Naive B cell (primary cell): ENCODE measurements at places on chromosomes 11 and 22. TPM values are rescaled to one million over a fixed set of nuclear protein-coding genes. Genes with fewer than 3 reads are reported as not detected.

DNA sequence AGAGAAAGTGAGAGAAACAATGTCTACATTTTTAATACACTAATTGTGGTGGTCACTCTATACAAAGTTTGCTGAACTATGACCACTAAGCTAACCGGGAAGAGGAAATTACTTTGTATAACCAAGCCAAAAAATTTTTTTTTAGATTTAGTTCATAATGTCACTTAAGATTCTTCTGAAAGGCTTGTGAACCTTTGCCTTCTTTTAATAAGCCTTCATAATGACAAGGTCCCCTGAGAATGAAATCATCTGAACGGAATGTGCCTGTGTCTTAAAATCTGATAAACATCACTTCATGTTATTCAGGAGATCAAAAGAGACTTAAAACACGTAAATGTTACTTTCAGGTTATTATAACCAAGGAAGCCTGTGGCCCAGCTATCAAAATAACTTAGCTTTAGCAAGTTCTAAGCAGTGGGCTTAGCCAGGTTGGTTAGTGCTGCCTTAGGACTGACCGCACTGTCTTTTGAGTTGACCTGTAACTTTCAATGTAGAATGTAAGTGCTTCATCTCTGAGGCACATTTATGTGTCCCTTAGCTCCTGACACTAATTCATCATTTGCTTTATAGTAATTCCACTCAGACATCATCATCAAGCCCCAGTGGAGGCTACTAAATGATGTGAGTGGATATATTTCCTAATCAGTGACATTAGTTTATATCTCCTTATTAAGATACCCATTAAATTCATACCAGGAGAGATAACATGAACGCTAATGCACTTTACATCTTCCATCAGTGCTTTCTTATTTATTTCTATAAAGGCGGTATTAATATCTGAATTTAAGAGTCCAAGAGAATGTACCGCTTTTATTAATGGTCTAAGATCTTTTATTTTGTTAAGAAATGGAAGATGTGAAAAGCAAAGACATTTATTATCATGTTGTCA lies 122.5 kb downstream of the WNT11 start:
- no peak overlapping the region for H3K4me3 ChIP-seq
- no peaks in the 10 kb centered on the region for H3K27me3 ChIP-seq
- peaks cover 21% of the 10 kb centered on the region for H3K36me3 ChIP-seq
- H3K27ac ChIP-seq = no peak overlapping the region

DNA sequence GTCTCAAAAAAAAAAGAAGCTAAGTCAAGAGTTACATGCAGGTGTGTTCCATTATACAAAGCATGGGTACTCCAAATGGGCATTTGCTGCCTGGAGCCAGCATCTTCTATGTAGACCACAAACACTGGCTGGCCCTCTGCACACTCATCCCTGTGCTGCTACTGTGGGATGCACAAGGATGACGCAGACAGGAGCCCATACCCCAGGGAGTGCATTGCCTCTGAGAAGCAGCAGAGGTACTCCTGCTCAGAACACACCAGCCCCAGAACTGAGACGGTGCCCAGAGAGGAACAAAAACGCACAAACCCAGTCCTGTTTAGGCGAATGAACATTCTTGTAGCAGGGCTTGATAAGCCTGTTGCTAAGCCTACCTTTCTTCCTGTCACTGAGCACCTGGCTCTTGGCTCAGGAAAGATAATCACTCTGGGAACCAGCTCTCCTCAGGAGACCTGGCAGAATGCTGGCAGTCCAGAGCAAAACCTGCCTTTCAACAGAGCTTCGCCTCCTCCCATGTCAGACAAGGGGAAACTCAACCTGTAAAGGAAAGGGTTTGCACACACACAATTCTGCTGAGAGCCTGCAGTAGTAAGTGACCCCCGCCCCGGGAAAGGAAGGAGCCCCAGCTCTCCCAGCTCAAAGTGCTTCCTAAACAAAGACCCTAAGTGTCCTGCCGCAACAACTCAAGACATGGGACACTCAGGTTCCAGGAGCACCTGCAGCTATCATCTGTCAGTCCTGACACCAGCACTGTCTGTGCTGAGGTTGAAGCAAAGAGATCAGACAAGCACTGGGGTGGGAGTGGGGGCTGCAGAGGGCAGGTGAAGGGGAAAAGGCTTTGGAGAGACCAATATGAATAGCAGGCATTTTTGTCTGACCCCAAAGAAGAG lies 145.7 kb downstream of the TENM4 start:
- no peak for DNase-seq
- H3K4me1 ChIP-seq = no peaks in the 10 kb centered on the region
- H3K27ac ChIP-seq = no peak overlapping the region
- H3K27me3 ChIP-seq = no peaks in the 10 kb centered on the region

GRCh38 chr22:19424186-19424500 lies 7.4 kb downstream of the HIRA start:
- no peaks in the 10 kb centered on the region for H3K36me3 ChIP-seq
- H3K27me3 ChIP-seq = no peaks in the 10 kb centered on the region
- H3K4me1 ChIP-seq = peaks cover 58% of the 10 kb centered on the region
- H3K4me3 ChIP-seq = no peak overlapping the region

DNA sequence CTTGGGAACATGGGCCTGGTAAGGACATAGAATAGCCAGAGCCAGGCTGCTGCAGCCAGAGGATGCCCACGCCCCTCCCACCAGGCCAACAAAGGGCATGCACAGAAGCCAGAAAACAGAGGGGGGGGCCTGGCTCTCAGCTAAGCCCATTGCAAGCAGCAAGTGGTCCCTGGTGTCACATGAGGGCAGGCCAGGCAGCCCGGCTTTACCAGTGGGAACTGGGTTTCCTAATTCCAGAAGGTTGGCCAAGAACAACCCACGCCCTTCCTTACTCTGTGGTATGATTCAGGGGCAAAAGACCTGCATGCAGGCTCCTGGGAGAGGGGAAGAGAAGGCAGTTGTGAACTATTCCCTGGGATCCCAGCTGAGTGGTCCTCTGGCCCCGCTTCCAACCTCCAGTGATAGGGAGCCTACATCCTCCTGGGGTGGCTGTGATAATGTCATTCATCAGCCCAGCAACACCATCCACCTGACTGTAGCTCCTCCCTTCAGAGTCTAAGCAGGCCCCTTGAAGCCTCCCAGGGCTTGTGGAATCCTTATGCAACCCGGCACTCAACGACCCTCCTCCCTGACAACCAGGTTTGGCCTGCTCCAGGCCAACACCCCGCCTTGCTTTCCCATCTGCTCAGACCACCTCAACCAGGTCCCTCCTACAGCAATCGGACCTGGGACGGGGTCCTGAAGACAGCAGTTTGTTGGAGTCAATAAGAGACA lies 62.1 kb upstream of the LMO1 start:
- H3K27me3 ChIP-seq = peaks cover 20% of the 10 kb centered on the region
- H3K4me3 ChIP-seq = no peak overlapping the region
- H3K36me3 ChIP-seq = no peaks in the 10 kb centered on the region
- peaks cover 5% of the 10 kb centered on the region for H3K4me1 ChIP-seq
- no peak overlapping the region for H3K27ac ChIP-seq

- no peak overlapping the region for H3K4me3 ChIP-seq
- peaks cover 5% of the 10 kb centered on the region for H3K36me3 ChIP-seq
- H3K27ac ChIP-seq = no peak overlapping the region
Observed at GRCh38 chr22:37186997-37187522, 987 bp downstream of the C1QTNF6 start.

DNA sequence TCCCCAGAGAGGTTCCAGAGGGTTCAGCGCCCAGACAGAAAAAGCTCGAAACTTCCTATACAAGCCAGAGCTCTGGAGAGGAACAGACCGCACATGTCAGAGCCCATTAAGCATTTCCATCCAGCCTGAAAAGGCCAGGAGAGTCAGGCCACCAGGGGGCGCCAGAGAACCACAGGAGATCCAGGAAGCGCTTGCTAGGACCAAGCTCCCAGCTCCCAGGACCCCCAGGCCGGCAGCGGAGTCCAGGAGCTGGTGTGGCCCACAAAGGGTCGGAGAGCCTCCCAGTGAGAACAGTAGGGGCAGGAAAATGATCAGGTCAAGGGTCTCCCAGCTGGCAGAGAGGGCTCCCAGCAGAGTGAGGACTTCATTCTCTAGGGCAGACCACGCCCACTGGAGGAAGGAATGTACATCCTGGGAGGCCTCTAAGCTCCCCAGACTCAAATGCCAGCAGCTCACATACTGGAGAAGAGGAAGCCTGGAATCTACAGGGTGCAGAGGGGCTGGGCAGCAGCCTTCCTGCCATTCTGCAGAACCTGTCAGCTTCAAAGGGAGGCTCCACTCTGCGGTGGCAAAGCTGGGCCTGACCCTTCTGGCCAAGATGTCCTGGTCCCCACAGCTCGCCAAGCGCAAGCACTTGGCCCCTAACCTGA lies 2.1 kb upstream of the MEI1 start:
- peak; percentile 85 for DNase-seq
- H3K27ac ChIP-seq = no peak overlapping the region
- no peaks in the 10 kb centered on the region for H3K27me3 ChIP-seq
- no peaks in the 10 kb centered on the region for H3K36me3 ChIP-seq
- peak overlapping the region; percentile 83 for H3K4me3 ChIP-seq

DNA sequence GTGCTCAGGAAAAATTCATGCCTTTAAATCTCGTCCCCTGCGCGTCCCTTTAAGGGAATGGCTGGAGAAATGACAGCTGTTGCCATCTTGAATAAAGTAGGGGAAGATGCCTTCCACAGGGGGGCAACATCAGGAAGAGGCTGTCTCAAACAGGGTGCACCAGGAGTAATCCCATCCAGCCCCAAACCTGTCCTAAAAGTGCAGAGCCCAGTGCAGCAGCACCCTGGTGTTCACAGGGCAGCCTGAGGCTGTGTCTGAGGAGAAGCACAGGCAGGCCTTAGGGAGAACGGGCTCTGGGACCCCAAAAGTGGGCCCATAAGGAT lies 10.8 kb upstream of the C11orf96 start:
- no peak for DNase-seq
- H3K27me3 ChIP-seq = no peaks in the 10 kb centered on the region
- no peaks in the 10 kb centered on the region for H3K36me3 ChIP-seq
- no peak overlapping the region for H3K27ac ChIP-seq
- H3K4me3 ChIP-seq = no peak overlapping the region
- H3K4me1 ChIP-seq = no peaks in the 10 kb centered on the region

- peaks cover 4% of the 10 kb centered on the region for H3K4me1 ChIP-seq
- peaks cover 9% of the 10 kb centered on the region for H3K27me3 ChIP-seq
- H3K27ac ChIP-seq = no peak overlapping the region
- no peak for DNase-seq
- H3K4me3 ChIP-seq = no peak overlapping the region
- no peaks in the 10 kb centered on the region for H3K36me3 ChIP-seq
Observed at GRCh38 chr11:119618208-119618909, 110.6 kb downstream of the NECTIN1 start.

- H3K4me3 ChIP-seq = peak overlapping the region; percentile 76
- peak overlapping the region; percentile 95 for H3K27ac ChIP-seq
- H3K4me1 ChIP-seq = peaks cover 41% of the 10 kb centered on the region
- DNase-seq = peak; percentile 34
Observed at GRCh38 chr11:78350646-78351165, 66.9 kb downstream of the GAB2 start.

GRCh38 chr22:36465232-36466021 lies 16.0 kb downstream of the TXN2 start:
- no peaks in the 10 kb centered on the region for H3K36me3 ChIP-seq
- peaks cover 6% of the 10 kb centered on the region for H3K4me1 ChIP-seq
- no peak overlapping the region for H3K27ac ChIP-seq
- H3K4me3 ChIP-seq = no peak overlapping the region

GRCh38 chr11:83540112-83540675 lies 254.0 kb upstream of the CCDC90B start:
- H3K27ac ChIP-seq = no peak overlapping the region
- DNase-seq = no peak
- no peaks in the 10 kb centered on the region for H3K4me1 ChIP-seq
- H3K4me3 ChIP-seq = no peak overlapping the region
- no peaks in the 10 kb centered on the region for H3K36me3 ChIP-seq
- peaks cover 58% of the 10 kb centered on the region for H3K27me3 ChIP-seq

- no peak overlapping the region for H3K27ac ChIP-seq
- no peak for DNase-seq
- no peaks in the 10 kb centered on the region for H3K4me1 ChIP-seq
- no peaks in the 10 kb centered on the region for H3K36me3 ChIP-seq
- peaks cover 20% of the 10 kb centered on the region for H3K27me3 ChIP-seq
Observed at GRCh38 chr22:23369054-23369685, 188.9 kb downstream of the BCR start.

DNA sequence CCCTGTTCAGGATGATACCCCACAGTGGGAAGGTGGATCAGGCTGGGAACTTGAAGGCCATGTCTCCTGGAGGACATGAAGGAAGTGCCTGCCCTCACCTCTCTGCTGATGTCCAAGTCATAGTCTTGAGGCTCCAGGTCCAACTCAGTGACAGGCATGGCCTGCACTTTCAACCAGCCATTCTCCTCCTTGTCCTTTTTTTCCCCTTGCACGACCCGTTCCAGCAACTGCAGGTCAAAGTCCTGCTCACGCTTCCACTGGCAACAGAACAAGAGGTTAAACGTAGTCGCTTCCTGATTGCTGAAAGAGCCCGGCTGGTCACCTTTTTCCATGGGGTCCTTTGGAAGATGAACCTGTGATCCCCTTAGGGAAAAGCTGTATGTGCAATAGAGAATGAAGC lies 47.7 kb downstream of the C11orf58 start:
- no peaks in the 10 kb centered on the region for H3K4me1 ChIP-seq
- no peak overlapping the region for H3K4me3 ChIP-seq
- no peaks in the 10 kb centered on the region for H3K36me3 ChIP-seq
- H3K27ac ChIP-seq = no peak overlapping the region
- no peaks in the 10 kb centered on the region for H3K27me3 ChIP-seq

DNA sequence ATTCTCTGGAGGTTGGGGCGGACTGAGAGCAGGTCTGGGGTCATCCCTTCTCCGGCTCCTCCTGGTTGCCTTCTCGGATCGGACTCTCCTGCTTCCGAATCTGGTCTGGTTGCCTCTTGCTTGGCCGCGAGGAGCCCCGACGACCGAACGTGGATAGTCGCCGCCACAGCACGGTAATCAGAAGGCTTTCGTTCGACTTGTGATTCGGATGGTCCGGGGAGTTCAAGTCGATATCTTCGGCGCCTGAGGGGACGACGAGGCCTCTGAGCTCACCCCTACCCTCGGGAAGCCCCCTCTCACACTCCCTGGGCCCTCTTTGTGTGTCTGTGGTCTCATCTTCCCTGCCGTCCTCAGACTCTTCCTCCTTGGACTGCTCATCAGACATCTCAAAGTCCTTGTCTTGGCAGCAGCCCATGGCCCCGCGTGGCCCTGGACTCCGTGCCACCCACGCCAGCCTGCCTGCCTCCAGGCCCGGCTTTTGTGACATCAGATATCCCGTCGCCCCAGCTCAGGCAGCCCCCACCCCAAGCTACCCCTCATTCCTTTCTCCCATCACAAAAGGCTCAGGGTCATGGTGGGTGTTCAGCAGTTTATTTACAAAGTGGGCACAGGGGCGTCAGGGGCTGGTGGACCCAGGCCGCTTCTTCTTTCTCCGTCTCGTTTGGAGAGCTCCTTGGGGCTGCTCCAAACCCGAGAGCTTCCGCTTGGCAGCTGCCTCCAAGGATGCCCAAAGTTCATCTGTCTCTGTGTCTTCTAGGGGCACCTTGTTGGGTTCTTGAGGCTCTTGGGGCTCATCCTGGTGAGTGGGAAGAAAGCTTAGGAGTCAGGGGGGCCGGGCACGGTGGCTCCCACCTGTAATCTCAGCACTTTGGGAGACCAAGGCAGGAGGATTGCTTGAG lies at the start of gene TEX54:
Gene TEX54, minus strand, starts transcription at position 506 of the 899 bp plus-strand sequence.
- no peaks in the 10 kb centered on the region for H3K27me3 ChIP-seq
- no peak for DNase-seq
- peak within 1 kb of the TSS; percentile 99 for H3K27ac ChIP-seq
- peak within 1 kb of the TSS; percentile 100 for H3K4me3 ChIP-seq
- peaks cover 38% of the 10 kb centered on the region for H3K4me1 ChIP-seq

GGT1 gene
- polyA plus RNA-seq = 0.78 TPM

LIF gene
- not detected for polyA plus RNA-seq

EMID1 gene
- polyA plus RNA-seq = not detected

CARD16 gene
- 232 TPM for polyA plus RNA-seq

KRTAP5-7 gene
- not detected for polyA plus RNA-seq

GSTT2 gene
- not detected for polyA plus RNA-seq

APOA5 gene
- polyA plus RNA-seq = not detected

ADM2 gene
- polyA plus RNA-seq = not detected

APBB1 gene
- 24.1 TPM for polyA plus RNA-seq

GRIA4 gene
- polyA plus RNA-seq = not detected

SELENOM gene
- 54.8 TPM for polyA plus RNA-seq
